ENCODE measurements at places on chromosomes 6 and 20. TPM values are rescaled to one million over a fixed set of nuclear protein-coding genes. Genes with fewer than 3 reads are reported as not detected.

DNA sequence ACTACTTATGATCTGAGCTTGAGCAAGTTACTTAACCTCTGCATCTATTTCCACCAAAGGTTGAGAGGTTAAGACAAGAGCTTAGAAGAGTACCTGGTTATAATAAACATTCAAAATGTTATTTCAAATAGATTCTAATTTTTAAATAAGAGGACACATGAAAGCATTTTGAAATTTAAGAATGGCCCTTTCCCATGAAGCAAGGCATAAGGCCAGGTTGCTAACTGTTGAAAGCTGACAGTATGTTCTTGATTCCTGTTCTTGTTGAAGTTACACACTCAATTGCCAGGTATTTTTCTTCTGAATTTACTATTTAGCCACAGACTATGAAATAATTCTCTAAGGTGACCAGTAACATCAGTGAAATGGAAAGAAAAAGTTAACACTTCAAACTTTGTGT, 14.5 kb downstream of the C6orf62 start:
- no peak for DNase-seq

Gene GPSM3
- total RNA-seq = 3.1 TPM

- no peak for DNase-seq
Observed at GRCh38 chr6:106702046-106702445, 72.7 kb downstream of the QRSL1 start.

DNA sequence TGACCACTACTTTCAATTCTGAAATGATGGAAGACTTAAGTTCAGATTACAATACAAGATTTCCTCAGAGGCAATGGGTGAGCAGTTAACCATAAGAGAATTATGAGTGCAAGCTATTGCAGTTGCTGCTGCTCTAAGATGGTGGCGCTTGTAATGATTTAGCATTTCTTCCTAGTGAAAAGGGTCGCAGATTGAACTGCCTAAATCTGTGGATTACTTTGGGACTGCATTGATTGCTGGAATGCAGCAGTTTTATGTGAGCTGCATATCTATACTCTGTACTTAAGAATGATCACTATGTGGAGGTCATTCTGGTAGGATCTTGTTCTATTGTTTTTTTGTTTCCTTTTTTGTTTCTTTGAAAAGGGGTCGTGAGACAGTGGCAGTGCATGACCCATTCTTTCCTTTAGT, 5.3 kb downstream of the SCAF8 start:
- DNase-seq = no peak

DNA sequence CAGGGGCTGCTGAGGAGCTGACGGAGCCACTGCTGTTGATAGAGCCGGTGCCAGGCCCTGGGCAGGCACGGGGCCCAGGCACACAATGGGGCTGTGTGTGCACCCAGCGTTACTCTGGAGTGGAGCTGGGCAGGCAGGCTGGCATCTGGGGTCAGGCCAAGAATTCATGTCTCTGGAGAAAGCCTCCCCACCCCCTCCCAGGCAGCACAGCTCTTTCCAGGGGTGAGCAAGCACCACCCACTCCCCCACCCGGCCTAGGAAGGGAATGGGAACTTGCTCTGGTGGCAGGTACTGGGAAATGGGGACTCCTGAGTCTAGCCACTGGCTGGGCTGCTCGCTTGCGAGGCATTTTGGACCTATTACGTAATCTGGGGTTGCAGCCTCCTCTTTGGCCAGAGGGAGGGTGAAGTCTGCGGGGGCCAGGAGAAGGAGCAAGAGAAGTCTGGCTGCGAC, 22.7 kb downstream of the TFEB start:
- peak; percentile 62 for DNase-seq

GRCh38 chr20:7449269-7449668, 491.0 kb downstream of the HAO1 start:
- no peak for DNase-seq

GRCh38 chr6:33288921-33289783, at the start of the genes PFDN6 and WDR46:
Gene PFDN6, plus strand, starts transcription at chr6:33289601. Its CDS starts 256 bp downstream, at chr6:33289857.
Gene WDR46, minus strand, starts transcription at chr6:33289239. Its CDS starts 69 bp downstream, at chr6:33289170.
- peak; percentile 85 for DNase-seq

- no peak for DNase-seq
Observed at GRCh38 chr6:40770794-40771193, 183.6 kb upstream of the LRFN2 start.

DNA sequence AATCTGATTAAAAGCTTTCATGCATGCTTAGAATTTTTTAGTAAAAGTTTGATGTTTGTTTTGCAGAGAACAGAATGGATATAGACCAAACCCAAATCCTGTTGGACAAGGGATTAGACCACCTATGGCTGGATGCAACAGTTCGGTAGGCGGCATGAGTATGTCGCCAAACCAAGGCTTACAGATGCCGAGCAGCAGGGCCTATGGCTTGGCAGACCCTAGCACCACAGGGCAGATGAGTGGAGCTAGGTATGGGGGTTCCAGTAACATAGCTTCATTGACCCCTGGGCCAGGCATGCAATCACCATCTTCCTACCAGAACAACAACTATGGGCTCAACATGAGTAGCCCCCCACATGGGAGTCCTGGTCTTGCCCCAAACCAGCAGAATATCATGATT, 133.6 kb downstream of the NCOA3 start:
- no peak for DNase-seq

DNA sequence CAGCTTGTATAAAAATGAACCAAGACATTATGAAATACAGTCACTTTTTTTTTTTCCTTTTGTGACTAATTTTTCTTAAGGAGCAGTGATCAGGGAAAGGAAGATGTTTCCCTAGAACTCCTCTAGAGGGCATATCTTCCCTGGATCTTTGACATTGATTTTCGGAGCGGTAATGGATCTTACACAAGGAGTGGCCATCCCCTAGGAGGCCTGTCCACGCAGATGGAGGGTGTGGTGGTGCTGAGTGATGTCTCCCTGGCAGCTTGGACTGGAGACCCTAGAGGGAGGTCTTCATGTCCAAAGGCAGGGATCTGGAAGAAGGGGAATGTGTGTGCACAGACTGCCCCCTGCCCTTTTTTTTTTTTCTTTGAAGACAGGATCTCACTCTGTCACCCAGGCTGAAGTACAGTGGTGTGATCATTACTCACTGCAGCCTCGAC, 7.0 kb upstream of the KIFC1 start:
- DNase-seq = peak; percentile 52

- no peak for DNase-seq
Observed at GRCh38 chr20:23197836-23198235, 111.7 kb upstream of the CD93 start.

Gene DEFB132
- total RNA-seq = not detected

DNA sequence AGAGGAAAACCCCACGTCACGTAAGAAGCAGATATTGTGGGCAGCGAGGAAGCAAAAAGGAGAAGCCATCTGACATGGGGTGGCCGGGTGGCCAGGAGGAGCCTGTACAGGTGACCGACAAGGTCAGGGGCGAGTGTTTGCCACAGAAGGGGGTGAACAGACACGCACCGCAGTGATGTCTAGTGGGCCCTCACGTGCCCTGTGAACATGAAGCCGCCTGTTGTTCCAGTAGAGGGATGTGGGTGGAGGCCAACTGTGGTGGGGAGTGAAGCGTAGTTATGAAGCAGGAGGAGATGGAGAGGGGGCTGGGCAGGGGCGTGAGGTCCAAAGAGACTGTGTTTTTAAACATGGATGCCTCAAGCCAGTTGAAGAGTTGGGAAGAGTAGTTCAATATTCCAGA, 20.5 kb downstream of the MYT1 start:
- no peak for DNase-seq

DNA sequence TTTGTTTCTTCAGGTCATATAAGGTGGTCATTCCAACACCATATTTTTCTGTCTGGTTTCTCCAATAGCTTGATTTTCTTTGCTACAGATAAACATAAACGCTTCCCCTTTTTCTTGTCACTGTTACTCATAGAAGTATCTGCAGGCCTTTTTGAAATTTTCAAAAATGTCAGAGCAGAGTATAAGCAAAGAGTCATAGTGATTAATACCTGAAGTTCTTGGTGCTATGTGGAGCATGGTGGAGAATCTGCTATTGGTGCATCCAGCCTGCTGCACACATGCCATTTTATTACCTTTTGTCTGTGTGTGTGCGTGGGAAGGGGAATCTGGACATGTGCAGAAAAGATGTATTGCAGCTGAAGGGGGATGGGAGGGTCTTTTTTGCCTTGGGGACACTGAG, 19.7 kb downstream of the STX11 start:
- no peak for DNase-seq

GRCh38 chr6:13030396-13030795, 297.9 kb downstream of the TBC1D7 start:
- DNase-seq = no peak

Gene ZNF335
- 11.5 TPM for total RNA-seq

GRCh38 chr6:26021001-26021349, 58.4 kb downstream of the TRIM38 start:
- no peak for DNase-seq

DNA sequence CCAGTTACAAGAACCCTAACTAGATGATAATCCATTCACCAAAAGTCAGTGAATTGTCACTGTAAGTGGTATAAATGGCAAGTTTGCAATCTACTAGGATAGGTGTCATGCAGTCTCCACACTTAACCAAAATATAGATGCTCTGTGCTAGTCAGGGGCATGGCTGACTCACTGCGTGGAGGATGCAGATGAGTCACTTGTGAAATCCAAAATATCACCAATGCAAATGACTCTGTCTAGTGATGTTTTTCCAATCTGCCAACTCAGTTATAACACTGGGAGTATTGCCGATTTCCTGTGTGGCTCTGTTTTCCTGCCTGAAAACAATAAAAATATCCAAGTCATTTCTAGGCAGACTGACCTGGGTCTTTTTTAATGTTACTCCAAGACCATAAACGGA, 47.8 kb upstream of the NRSN1 start:
- peak; percentile 4 for DNase-seq

DNA sequence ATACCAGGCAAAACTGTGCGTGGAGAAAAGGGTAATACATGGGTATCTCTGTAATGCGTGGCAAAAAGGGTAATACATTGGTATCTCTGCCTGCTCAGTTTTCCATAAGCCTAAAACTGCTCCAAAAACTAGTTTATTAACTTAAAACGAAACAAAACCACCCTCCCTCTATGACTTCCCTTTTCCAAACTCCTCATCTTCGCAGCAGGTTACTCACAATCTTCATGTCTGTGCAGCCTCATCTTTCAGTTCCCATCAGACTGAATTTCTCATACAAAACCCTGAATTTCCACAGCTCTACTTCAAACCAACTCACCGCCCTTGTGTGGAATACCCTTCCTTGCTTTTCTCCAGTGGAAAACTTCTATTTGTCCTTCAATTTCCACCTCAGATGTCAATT, 199.4 kb downstream of the PHACTR1 start:
- no peak for DNase-seq

Gene SCRT2
- total RNA-seq = not detected

GRCh38 chr6:48835421-48835958, 627.6 kb downstream of the MMUT start:
- peak; percentile 37 for DNase-seq

Gene CRISP2
- total RNA-seq = not detected

Gene MED23
- 14.8 TPM for total RNA-seq

- DNase-seq = no peak
Observed at GRCh38 chr20:38196592-38196991, 31.5 kb upstream of the TGM2 start.

Gene C6orf15
- total RNA-seq = 2.4 TPM

Gene BHLHE23
- total RNA-seq = not detected

- peak; percentile 67 for DNase-seq
Observed at GRCh38 chr20:51014797-51015722, 7.8 kb downstream of the KCNG1 start.

- peak; percentile 45 for DNase-seq
Observed at GRCh38 chr6:132715204-132715603, 1.3 kb upstream of the VNN1 start.

Gene RAET1G
- 2.0 TPM for total RNA-seq

GRCh38 chr6:166825553-166826145, 130.7 kb downstream of the RNASET2 start:
- peak; percentile 66 for DNase-seq

GRCh38 chr6:44500074-44500473, 112.6 kb downstream of the CDC5L start:
- no peak for DNase-seq

DNA sequence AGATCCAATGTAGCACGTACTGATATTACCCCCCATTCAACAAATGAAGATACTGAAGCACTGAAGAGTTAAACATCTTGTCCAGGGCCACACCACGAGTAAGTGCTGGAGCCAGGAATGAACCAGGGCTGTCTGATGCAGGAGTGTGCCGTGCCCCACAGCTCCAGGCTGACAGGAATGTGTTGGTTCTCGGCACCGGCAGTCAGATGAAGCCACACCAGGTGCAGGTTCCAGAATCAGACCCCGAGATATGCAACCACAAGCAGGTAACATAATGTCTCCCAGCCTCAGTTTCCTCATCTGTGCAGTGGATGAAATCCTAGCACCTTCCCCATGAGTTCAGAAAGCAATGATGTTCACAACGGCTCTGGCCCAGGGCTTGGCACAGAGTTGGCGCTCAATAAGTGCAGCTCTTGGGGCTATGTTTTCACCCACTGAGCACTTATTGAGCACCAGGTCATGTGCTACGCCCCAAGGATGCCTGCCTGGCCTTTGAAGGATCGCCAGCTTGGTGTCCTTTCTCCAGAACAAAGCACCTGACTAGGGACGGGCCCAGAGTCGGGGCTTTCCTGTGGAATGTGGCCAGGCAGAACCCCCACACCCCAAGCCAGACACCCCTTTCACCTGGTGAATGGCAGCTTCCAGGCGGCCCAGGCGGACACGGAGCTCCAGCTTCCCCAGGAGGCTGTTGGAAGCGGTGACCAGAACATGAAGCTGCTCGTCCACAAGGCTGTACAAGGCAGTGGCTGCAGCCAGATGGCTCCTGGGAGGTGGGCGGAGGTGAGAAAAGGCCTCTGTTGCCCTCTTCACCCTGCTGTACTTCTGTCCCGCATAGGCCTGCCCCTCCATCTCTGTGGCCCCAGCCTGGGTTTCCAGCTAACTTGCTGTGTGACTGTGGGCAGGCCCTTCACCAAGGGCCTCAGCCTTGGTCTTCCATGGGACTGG, 41.3 kb downstream of the KIAA1755 start:
- no peak for DNase-seq
